ENCODE measurements at places on chromosomes 16 and 17.

DNA sequence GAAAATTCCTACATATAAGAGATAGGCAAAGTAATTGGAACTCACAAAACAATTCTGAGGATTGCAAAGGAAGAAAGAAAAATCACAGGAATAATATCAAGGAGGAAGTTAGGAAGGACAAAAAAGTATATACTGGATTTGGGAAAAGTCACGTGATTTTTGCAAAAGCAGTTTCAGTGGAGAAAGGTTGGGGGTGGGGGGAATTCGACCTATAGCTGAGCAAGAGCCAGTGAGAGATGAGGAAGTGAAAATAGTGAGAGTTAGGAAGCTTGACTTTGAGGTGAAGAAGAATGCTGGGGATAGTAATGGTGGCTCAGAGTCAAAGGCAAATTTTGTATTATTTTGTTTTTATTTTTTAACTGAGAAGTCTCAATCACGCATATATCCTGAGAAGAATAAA is 438.0 kb upstream of the PMFBP1 start:
- no peak for DNase-seq

DNA sequence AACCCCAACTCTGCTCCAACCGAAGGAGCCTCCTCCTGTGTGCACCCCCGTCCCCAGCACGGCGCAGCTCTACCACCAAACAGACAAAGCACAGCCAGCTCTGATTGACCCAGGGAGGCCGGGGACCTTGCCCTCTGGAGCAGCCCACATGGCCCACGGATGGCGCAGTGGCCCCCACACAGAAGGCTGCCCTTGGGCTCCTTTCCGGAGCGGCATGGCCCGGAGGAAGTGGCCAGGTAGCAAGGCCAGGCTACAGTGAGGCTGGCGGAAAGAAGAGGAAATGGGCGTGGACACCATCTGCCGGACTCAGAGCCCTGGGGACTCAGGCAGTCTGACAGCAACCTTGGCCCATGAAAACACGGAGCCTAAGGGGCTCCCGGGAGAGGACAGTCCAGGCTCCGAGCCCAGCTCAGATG is 19.9 kb upstream of the ZC3H18 start:
- DNase-seq: peak; percentile 67

DNA sequence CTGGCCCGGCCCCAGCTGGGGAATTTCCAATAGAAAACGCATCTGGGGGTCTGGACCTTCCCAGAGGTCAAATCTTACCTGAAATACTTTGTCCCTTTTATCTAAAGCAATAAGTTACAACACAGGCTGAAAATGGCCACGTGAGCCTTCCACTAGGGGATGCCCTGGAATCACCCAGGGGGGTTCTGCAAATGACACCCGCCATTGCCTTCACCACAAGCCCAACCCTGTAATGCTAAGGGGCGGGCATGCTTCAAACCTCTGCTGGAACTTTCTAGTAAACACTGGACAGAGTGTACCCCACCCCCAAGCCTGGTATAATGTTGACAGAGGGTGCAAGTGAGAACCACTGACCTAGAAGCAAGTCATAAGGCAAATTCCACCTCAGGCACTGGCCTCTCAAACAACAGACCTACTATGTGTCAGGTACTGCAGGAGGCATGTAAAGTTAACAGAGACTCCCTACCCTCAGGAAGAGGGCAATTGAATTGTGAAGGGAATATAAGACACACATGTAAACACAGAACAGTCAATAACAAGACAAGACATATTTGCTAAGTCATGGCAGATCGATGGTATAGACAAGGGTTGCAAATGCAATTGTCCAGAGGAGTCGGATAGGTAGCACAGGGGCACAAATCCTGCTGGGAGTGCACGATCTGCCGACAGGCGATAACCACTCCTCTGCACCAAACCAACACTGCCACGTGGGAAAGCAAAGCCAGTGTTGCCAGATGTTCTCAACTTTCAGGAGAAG is 59.0 kb downstream of the ARHGAP17 start:
- DNase-seq: no peak

DNA sequence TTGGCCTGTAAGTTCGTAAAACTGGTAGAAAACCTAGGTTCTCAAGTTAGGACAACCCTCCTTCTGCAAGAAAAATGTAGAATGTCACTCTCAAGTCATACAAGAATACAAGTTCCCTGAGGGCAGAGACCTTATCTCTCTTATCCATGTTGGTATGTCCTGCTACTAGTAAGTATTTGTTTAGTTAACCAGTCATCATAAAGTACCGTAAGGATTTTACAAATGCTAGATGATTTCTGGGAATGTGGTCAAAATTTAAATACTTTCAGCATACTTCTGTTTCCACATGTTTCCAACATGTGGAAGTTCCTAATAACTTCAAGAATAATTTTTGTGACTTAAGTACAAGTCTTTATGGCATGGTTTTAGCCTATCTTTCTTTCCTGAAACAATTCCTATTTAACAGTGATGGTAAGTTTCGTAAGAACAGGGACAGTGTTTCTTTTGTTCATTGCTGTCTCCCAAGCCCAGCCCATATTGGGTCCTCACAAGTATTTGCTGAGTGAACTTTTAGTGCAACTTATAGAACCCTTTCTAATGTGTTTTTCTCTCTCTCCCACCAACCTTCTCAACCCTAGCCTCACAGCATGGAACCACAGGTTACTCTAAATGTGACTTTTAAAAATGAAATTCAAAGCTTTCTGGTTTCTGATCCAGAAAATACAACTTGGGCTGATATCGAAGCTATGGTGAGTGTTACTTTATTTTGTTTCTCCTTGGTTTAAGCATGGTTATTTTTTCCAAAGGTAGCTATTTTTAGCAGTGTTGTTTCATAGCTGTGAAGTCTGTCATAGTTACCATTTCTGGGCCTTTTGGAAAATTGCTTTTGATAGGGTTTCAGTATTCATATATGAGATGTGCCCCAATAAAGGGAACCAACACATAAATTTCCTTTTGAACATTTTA is 4.5 kb downstream of the NBR1 start:
- no peak for DNase-seq

GRCh38 chr16:1773703-1774447 is 941 bp upstream of the MRPS34 start:
- peak; percentile 68 for DNase-seq

DNA sequence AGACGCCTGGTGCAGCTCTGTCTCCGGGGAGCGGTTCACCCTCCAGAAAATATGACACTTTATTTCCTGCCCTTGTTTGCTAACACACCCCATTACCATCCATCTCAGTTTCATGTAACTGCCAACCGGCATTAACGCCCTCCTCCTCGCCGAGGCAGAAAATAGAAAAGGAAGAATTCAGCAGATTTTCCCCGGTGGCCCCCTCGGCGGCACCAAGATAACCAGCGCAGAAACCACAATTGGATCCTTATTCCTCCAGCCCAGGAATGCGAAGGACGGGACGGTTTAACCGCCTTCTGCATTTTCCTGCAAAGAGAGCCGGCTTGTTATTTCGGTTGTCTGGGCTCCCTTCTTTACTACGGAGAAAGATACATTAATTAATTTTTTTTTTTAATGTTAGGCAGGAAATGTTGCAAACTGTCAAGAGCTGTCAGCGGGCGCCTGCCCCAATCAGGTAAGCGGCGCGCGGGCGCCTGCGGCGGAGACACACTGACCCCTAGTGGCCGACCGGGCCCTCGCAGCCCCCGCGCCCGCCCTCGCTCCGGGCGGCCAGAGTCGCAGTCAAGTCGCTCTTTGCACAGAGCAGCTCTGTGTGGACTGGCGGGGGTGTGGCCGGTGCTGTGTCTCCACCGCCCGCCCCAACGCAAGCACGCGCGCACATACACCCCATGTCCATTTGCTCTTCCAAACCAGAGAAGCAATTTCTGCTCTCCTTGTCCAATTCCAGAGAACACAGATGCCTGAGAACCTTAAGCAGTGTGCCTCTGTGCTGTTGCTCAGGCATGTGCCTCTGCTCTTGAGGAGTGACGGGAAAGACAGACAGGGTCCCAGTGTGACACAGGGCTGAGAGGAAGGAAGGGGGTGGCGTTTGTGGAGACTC is 53.6 kb downstream of the C17orf67 start:
- DNase-seq: peak; percentile 86

GRCh38 chr16:12655537-12655936 is 148.2 kb downstream of the CPPED1 start:
- no peak for DNase-seq

DNA sequence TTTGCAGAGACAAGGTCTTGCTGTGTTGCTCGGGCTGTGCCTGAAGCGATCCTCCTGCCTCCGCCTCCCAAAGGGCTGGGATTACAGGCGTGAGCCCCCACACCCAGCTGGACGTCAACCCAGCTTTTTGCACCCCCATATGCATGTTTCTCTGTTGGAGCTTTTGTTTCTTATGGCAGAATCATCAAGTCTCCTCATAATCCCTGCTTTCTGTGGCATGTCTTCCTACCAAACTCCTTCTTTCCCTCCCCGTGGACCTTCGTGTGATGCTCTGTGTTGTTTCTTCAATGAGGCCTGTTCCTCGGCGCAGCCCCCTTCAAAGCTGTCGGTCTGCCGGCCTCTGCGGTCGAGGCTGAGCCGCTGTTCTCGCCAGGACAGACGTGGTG is 71.6 kb downstream of the METRNL start:
- no peak for DNase-seq

GRCh38 chr16:10976634-10977033 is 32.3 kb downstream of the CLEC16A start:
- no peak for DNase-seq
